ENCODE measurements at places on chromosomes 5 and 9.

- no peak for DNase-seq
Measured at GRCh38 chr5:59466271-59466670, 427.3 kb downstream of the PDE4D start.

DNA sequence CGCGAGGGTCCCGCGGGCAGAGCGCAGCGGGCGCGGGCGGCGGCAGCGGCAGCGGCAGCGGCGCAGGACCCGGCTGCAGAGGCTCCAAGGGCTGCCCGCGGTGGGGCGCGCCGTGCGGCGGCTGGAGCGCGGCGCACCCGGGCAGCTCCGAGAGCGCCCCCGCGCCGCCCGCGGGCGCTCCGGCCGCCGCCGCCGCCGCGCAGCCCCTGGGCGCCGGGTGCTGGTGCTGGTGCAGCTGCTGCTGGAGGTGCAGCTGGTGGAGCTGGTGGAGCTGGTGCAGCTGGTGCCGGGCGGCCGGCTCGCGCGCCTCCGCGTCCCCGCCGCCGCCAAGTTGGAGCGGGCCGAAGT, 644 bp downstream of the IER5L start:
- DNase-seq: no peak

- no peak for DNase-seq
Measured at GRCh38 chr5:134090522-134090921, 24.0 kb upstream of the TCF7 start.

DNA sequence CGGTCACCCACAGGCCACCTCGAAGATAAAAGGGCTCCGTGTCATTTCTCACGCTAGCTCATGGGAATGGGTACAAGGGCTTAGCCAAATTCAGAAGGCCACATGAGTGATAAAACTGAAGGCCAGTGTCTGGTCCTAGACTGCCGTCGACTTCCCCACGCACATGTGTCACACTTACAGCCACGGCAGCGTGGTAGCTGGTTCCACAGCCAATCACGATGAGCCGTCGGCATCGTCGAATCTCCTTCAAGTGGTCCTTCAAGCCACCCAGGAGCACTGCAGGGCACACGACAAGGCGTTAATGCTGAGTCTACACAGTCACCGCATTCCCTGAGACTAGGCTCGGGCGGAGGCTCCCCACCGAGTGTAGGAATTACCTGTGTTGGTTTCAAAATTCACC, 24.7 kb upstream of the MAPK9 start:
- DNase-seq: no peak

GRCh38 chr9:15882883-15883282, 330.0 kb downstream of the CCDC171 start:
- no peak for DNase-seq

DNA sequence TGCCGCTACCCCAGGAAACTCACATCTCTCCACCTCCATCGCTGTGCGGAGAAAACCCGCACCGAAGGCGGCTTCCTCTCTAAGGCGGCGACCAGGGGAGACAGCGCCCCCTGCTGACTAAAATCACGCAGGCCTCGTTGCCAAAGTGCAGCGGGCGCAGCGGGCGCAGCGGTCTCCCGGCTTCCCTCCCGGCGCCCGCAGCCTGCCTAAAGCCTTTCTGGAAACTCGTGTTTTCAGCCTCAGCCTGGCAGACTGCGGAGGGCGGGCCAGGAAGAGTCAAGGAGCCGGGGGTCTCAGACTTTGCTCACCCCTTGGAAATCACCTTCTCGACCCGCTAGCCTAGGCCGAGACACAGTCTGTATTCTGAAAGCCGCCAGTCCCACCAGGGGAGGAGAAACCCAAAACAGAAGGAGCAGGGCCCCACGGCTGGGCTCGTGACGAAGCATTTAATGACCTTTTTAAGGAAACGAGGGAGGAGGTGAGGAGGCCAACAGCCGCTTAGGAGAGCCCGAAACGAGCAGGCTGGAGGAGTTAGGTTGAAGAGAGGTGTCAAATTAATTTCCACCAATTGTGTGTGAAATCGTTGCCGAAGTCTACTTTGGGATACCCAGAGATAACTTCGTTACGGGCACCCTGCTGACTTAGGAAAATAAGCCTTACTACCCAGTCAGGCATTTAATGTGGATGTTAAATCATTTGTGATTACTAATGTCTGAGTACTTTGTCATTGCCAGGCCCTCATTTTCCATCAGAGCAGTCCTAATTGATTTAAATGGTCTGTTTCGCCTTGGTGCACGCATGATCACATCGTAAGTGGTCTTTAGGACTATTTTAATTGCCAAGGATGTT, 7.3 kb upstream of the FOXB2 start:
- DNase-seq: no peak

- DNase-seq: no peak
Measured at GRCh38 chr5:119373449-119373858, 17.6 kb downstream of the TNFAIP8 start.
